ENCODE measurements at places on chromosomes 3 and 15.

- DNase-seq, result no peak
Measured at GRCh38 chr3:111932946-111933345, 45.9 kb upstream of the ABHD10 start.

DNA sequence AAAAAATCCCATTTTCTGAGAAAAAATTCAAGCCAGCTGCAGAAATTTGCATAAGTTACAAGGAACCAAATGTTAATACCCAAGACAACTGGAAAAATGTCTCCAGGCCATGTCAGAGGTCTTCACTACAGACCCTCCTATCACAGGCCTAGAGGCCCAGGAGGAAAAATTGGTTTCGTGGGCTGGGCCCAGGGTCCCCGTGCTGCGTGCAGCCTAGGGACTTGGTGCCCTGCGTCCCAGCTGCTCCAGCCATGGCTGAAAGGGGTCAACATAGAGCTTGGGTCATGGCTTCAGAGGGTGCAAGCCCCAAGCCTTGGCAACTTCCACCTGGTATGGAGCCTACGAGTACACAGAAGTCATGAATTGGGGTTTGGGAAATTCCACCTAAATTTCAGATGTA lies 78.0 kb downstream of the MYH15 start:
- no peak for DNase-seq

DNA sequence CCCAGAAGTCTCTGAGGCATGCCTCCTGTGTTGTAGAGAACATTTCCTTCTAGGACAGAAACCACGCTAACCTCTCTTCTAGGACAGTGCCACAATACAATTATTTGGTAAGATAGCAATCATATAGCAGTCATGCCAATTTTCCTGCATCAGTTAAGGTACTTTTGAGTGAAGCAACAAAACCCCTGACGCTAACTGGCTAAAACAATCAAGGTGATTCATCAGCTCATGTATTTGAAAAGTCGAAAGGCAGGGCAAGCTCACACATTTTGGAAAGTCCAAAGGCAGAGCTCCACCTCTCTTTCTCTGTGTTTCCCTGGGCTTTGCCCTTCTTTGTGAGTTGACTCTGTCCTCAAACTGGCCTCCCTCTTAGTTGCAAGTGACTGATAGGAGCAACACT lies 10.1 kb downstream of the TERC start:
- DNase-seq, result no peak

- no peak for DNase-seq
Measured at GRCh38 chr3:184236033-184236410, 6.6 kb downstream of the VWA5B2 start.

DNA sequence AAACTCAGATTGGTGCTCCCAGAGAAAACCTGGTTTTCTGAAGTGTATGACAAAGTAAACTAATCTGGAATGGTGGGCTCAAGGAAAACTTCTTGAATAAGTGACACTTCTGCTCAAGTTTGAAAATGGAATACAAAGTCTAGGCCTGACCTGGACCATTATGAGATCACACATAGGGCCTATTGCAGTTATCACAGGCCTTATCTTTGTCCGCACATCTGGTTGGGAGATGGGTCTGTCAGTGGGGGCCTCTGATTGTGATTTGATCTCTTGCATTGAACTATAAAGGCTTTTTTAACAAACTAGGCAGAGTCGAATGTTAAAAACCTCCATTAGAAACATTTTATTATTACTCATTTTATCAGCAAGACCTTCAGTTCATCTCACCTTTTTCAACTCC lies 405.6 kb downstream of the PTPRG start:
- DNase-seq, result no peak

DNA sequence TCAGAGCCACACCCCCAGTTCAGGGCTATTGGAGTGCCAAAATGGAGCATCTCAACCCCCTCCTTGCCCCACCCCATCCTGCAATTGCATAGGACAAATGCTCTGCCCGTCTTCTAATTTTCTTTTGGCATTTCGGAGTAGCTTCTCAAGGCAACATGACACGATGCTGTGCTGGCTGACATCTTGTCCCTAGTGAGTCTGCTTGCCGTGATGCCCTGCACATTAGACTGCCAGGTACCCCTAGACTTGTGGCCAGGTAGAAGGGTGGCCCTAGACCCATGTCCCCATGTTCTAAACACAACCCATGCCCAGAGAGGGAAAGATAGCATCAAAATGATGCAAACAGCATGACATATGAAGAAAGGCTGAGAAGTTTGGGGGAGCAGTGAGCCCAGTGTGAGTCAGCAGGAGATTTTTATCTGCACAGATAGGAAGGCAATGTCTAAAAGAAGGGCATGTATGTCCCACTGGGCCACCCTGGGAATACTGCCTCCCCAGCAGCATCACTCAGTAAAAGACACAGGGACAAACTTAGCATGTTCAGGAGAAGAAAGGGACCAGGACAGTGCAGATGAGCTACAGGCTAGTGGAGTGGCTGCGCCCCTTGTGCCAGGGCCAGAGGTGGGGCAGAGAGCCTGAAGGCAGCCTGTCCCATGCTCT lies 36.8 kb downstream of the CA12 start:
- DNase-seq, result no peak

DNA sequence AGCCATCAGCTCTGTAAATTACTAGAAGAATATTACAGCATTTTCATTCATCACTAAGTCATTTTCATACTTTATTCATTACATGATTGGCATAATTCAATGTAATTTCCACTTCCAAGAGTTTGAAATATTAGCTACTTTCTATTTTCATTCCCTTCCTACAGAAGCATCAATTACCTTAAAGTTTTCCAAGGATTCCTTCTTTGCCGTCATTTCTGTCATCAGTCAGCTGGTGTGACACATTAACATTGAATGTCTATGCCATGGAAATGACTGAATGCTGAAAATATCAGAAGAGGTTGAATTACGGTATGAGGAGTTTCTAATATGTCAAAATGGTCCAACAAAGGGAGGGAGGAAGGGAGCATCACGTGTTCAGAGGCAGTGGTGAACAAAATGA lies 718.2 kb upstream of the GRM7 start:
- no peak for DNase-seq

- no peak for DNase-seq
Measured at GRCh38 chr3:89116476-89116875, 9.1 kb downstream of the EPHA3 start.

GRCh38 chr3:114902691-114903101 lies 244.4 kb downstream of the ZBTB20 start:
- DNase-seq, result no peak

DNA sequence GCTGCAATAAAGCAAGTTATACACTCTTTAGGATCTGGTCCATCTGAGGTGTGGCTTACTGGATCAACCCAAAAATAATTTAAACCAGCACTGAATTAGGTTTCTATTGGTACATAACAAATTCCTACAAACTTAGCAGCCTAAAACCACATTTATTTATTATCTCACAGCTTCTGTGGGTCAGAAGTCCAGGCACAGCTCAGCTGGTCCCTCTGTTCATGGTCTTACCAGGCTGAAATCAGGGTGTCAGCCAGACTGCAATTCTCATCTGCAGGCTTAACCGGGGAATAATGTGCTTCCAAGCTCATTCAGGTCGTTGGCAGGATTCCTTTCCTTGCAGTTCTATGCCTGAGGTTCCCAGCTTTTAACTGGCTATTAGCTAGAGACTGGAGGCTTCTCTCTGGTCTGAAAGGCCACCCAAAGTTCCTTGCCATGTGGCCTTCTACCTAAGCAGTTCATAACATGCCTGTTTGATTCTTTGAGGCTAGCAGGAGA lies 477.4 kb upstream of the WNT5A start:
- DNase-seq, result no peak

GRCh38 chr15:77786956-77787355 lies 154.2 kb upstream of the LINGO1 start:
- no peak for DNase-seq

- DNase-seq, result no peak
Measured at GRCh38 chr3:23923786-23924185, 6.9 kb downstream of the RPL15 start.

GRCh38 chr3:34957677-34958076 lies 681.6 kb upstream of the ARPP21 start:
- no peak for DNase-seq

DNA sequence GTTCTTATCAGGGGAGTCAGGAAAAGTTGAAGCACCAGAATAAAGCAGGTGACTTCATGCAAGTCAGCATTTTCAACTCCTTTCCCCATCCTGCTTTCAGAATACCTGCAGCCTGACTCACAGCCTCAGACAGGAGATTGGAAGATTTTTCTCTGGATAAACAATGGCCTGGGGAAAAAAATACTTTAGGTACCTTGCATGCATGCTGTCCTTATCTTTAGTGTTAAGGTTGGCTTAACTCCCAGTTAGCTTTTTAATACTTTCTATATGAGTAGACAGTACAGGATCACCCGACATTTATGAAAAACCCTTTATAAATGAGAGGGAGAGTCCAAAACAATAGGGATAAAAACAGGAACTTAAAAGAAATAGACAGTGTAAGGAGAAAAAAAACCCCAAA lies 53.6 kb downstream of the PAK2 start:
- no peak for DNase-seq

GRCh38 chr3:32401556-32402081 lies 10.0 kb downstream of the CMTM7 start:
- peak; percentile 65 for DNase-seq

DNA sequence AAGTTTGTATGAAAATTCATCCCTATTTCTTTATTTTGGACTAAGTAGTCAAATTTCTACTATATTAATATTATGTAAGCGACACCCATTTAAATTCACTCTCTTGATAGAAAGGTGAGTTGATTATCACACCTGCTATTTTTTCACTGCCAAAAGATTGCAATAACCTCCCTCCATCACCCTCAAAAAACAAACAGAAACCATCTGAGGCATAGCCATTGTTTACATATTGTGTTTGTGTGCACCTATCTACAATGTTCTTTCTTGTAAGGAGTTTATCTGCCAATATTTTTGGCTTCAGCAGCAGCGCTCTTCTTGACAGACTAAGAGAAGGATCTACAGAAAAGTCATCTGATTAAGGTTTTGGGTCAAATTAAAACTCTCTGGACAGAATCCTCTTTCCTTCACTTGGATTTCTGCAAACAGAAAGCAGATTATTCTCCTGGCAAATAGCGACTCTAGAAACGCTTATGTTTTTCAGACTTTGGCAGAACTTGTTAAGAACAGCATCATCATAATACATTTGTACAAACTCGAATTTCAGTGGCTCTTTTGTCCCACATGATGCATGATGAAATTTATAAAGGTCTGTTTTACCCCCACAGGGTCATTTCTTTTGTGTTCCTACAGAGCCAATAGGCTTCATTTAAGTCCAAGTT lies 48.6 kb downstream of the KCNMB2 start:
- no peak for DNase-seq

DNA sequence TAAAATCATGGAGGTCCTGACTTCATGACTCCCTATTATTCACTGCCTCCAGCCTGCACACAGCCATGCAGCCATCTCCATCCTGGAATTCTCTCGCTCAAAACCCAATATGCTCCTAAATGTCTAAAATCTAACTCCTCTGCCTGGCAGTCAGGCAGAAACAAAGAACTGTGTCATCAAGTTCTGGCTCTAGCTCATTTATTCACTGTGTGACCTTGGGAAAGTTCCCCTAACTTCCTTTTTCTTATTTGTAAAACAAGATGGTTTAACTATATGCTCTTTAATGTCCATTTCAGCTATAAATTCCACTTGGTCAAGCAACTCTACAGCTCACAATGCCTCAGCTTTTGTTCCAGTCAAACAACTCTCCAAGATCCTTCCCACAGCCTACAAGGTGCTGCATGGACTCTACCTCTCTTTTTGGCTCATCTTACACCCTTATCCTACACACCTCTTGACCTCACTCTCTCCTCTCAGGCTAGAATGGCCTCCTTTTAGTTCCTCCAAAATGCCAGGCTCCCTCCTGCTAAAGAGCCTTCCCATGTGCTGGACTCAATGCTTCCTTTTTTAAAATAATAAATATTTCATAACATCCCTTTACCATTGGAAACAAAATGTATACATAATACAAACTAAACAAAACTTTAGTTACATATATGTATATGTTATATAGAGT lies 16.4 kb downstream of the PIK3CB start:
- DNase-seq, result no peak

DNA sequence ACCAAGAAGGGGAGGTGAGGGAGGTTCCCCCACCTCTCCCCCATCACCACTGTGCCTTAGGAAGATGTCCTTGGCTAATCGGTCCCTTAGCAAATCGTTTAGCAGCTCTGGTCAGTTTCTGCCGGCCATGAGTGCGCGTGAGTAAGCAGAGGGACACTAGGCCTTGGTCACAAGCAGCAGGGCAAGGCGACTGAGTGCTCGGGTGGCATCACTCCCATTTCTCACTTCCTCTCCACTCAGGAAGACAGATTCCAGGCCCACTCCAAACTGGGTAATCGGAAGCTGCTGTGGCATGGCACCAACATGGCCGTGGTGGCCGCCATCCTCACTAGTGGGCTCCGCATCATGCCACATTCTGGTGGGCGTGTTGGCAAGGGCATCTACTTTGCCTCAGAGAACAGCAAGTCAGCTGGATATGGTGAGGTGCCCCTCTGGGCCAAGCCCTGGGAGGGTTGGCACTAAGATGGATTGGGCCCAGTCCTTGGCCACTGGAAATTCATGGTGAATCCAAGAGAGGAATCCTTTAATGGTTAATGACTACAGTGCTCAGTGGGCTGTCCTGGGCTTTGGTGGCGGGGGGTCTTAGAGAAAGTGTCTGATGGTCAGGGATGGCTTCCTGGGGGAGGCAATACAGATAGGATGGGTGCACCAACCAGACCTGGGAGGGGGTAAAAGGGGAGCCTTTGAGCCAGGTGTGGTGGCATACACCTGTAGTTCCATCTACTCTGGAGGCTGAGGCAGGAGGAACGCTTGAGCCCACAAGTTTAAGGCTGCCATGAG lies 4.0 kb downstream of the PARP3 start:
- no peak for DNase-seq

DNA sequence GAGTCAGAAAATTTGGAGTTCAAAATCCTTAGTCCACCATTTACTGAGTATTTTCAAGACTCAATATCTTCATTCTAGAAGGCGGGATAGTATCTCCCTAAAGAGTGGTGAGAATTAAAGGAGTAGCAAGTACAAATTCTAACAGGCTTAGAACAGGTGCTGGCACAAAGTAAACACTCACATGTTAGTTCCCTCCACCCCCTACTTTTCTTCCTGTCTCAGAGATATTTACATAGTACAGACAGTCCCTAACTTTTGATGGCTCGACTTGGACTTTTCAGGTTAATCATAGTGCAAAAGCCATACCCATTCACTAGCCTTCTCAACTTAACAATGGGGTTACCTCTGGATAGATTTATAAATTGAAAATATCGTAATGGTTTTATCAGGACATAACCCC lies 476.2 kb upstream of the RASGRP1 start:
- no peak for DNase-seq

DNA sequence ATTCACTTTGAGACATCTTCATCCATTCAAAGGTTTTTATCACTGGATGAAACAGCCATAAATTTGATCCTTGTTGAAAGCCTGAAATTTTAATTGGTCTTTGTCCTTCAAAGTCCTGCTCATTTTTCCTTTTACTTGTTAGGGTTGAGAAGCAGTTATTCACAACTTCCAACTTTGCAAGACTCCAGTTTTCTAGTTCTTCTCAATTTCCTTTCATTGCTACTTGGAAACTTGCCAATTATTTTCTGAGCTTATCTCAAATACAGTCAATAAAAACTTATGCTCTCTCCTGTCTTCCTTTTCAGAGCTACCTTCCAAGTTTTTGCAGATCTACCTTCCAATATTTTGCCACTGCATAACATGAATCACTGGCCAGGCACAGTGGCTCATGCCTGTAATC lies 23.7 kb upstream of the CD276 start:
- no peak for DNase-seq

Measured in CD4-positive, alpha-beta T cell treated with Interleukin-2 at 100 ng/mL for 4 hours (primary cell).